Upper lobe of right lung (tissue), 1 donor: ENCODE measurements at places on chromosomes 6 and 20. TPM values are rescaled to one million over a fixed set of nuclear protein-coding genes. Genes with fewer than 3 reads are reported as not detected.
A peak's percentile ranks its signal among the peaks of the same experiment; 100 is the strongest.

DNA sequence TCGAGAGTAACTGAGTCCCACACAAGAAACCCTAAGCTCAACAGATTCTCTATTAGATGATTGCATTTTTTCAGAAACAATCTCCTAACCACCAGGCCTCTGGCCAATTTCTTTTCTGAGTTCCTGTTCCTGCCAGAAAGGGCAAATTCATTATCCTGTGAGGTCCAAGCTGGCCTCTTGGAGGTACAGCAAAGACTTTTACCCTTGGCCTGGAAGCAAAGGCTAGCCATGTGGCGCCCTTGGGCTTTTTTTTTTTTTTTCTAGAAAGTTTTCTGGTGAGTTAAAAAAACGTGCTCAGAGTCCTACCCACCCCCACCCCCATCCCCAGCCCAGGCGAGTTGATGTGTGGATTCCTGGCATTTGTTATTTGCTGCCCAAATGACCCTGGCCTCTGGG, 59.0 kb upstream of the EEF1A1 start:
- no peaks in the 10 kb centered on the region for H3K27me3 ChIP-seq
- peaks cover 25% of the 10 kb centered on the region for H3K4me1 ChIP-seq
- H3K27ac ChIP-seq, result peak overlapping the region; percentile 97
- DNase-seq, result no peak
- no peaks in the 10 kb centered on the region for H3K36me3 ChIP-seq

DNA sequence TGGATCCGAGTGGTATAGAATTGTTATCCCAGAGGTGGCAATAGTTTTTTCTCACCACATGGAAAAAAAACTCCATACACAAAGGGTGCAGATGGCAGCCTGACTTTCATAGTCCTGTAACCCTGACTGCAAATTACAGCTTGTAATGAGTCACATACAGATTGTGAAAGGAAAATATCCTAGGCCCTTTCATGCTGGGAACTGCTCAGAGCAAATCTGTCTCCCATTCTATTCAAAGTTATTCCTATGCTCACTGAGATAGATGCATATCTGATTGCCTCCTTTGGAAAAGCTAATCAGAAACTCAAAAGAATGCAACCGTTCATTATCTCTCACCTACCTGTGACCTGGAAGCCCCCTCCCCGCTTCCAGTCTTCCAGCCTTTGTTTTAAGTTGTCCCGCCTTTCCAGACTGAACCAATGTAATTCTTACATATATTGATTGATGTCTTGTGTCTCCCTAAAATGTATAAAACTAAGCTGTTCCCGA, 108.7 kb upstream of the MAP3K4 start:
- no peak for DNase-seq
- no peak overlapping the region for H3K27ac ChIP-seq
- no peaks in the 10 kb centered on the region for H3K27me3 ChIP-seq
- H3K4me1 ChIP-seq, result no peaks in the 10 kb centered on the region

DNA sequence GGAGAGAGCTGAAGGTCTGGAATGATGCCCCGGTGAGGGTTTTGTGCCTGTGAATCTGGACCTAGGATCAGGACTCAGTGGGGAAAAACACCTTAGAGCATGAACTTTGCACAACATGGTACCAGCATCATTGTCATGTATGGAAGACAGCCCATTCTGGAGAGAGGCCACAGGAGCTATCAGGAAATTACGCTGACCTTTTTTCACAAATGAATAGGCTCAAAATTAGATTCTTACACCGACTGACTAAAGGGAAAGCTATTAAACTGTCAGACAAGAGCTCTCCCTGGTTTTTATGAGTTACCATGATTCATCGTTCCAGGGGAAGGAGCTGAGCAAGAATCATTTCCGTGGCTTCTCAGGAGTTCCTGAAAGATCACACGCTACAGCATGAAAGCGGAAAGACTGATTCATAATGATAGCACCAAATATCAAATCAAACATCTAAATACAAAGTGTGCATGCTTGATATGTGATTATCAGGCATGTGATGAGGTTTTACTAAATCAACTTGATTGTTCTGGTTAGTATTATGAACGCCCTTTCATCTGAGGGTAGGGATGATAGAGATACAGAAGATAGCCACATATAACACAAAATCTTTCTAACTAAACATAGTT, 224.9 kb upstream of the SMLR1 start:
- no peak for DNase-seq
- H3K4me1 ChIP-seq, result no peaks in the 10 kb centered on the region
- no peak overlapping the region for H3K27ac ChIP-seq
- no peaks in the 10 kb centered on the region for H3K27me3 ChIP-seq

- no peak overlapping the region for H3K27ac ChIP-seq
- H3K4me1 ChIP-seq, result peaks cover 42% of the 10 kb centered on the region
- H3K4me3 ChIP-seq, result no peak overlapping the region
- DNase-seq, result no peak
- H3K36me3 ChIP-seq, result peaks cover 19% of the 10 kb centered on the region
These were observed 25.6 kb downstream of the UTRN start for GRCh38 chr6:144310765-144311164.

GRCh38 chr20:37822141-37822601, 80.8 kb upstream of the VSTM2L start:
- DNase-seq, result no peak
- no peaks in the 10 kb centered on the region for H3K36me3 ChIP-seq
- H3K4me1 ChIP-seq, result no peaks in the 10 kb centered on the region
- no peaks in the 10 kb centered on the region for H3K27me3 ChIP-seq

- H3K36me3 ChIP-seq, result no peaks in the 10 kb centered on the region
- no peaks in the 10 kb centered on the region for H3K27me3 ChIP-seq
- H3K27ac ChIP-seq, result no peak overlapping the region
- H3K4me3 ChIP-seq, result no peak overlapping the region
- DNase-seq, result no peak
These were observed 12.9 kb upstream of the MICB start for GRCh38 chr6:31485055-31485454.

GRCh38 chr20:10812759-10813327, 139.0 kb upstream of the JAG1 start:
- no peak overlapping the region for H3K4me3 ChIP-seq
- no peaks in the 10 kb centered on the region for H3K27me3 ChIP-seq
- DNase-seq, result no peak

GRCh38 chr6:82910820-82911219, 154.8 kb downstream of the UBE3D start:
- no peaks in the 10 kb centered on the region for H3K27me3 ChIP-seq
- no peak overlapping the region for H3K27ac ChIP-seq
- no peaks in the 10 kb centered on the region for H3K4me1 ChIP-seq
- H3K4me3 ChIP-seq, result no peak overlapping the region
- no peak for DNase-seq
- H3K36me3 ChIP-seq, result no peaks in the 10 kb centered on the region

GRCh38 chr6:90319979-90320685, 23.5 kb upstream of the BACH2 start:
- no peaks in the 10 kb centered on the region for H3K36me3 ChIP-seq
- no peak overlapping the region for H3K27ac ChIP-seq
- H3K27me3 ChIP-seq, result no peaks in the 10 kb centered on the region
- no peaks in the 10 kb centered on the region for H3K4me1 ChIP-seq
- DNase-seq, result no peak
- H3K4me3 ChIP-seq, result no peak overlapping the region

DNA sequence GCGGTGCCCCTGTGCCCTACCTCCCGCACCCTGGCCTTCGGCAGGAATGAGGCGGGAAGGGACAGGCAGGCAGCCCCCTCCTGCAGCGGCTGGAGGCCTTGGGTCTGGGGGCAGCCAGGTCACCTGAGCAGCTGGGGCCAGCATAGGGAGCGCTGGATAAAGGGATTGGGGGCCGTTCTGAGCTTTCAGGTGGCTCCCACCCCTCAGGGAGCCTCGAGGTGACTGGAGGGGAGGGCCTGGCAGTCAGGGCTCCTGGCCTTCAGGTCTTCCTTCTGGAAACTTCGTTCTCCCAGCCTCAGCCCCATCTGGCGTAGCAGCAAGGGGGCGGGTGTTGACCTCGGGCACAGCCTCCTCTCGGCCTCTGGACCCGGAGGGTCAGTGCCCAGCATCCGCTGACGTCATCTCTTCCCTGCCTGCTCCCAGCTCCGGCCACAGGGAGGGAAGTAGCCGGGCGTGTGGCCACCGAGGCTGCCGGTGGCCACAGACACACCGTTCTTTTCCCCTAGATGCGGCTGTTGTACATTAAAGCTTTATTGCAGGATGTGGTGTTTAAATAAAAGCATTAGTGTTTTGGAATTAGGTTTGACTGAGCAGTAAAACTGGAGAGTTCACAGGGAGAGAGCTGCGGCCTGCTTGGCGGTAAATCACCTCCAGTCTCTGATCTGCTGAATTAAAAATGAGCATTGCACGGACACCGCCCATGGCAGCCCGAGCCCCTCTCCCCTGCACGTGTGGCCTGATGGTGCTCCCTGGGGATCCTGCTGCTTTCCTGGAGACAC, 80.0 kb upstream of the GATA5 start:
- no peak for DNase-seq
- no peaks in the 10 kb centered on the region for H3K4me1 ChIP-seq
- no peak overlapping the region for H3K27ac ChIP-seq
- no peak overlapping the region for H3K4me3 ChIP-seq
- peaks cover 80% of the 10 kb centered on the region for H3K27me3 ChIP-seq

Gene PTPRT
- total RNA-seq, result 0.46 TPM

Gene ZNF311
- total RNA-seq, result 1.8 TPM
